Dermis blood vessel endothelial cell (primary cell): ENCODE measurements at places on chromosomes 7 and 10. TPM values are rescaled to one million over a fixed set of nuclear protein-coding genes. Genes with fewer than 3 reads are reported as not detected.

Gene TAS2R3
- 0.74 and 2.0 TPM in 2 replicates for total RNA-seq

Gene ITPRID1
- total RNA-seq = not detected in 2 replicates

- no peak for DNase-seq
Measured at GRCh38 chr7:12923971-12924370, 236.5 kb downstream of the ARL4A start.

DNA sequence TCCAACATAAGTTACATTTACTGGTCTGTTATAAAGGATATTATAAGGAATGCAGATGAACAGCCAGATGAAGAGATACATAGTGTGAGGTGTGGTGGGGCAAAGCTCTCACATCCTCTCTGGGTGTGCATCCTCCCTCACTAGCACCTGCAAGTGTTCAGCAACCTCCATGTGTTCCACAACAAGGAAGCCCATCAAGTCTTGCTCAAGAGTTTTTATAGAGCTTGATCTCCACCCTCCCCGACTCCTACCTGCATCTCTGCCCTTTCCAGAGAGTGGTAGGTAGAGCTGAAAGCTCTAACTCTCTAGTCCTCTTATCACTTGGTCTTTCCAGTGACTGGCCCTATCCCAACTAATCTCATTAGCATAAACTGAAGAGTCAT is 12.5 kb upstream of the GHITM start:
- no peak for DNase-seq

- peak; percentile 38 for DNase-seq
Measured at GRCh38 chr7:140649556-140650205, 9.1 kb upstream of the DENND2A start.

DNA sequence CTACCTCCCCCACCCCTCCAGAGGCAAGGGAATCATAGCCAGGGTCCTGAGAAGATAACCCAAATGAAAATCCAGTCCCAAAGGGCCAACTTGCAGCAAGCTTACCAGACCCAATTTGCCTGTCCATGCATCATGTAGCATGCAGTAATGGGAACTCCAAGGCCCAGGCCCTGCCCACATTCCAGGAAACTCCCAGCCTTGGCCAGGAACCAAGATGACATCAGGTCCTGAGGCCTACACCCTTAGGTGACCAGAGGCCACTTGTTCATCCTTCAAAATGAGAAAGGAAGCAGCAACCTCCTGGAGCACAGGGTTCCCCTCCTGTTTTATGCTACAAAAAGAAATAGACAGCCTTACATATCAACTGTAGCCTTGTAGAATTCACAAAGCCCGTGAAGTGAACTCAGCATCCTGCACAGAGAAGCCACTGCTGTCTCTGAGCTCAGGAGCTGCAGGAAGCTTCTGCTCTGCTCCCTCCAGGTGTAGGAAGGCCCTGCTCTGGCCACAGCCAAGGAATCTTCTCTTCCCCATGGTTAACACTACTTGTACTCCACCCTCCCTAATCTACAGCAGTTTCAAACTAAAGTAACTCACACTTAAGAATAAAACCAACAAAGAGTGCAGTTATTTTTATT is 30.3 kb upstream of the GRB10 start:
- peak; percentile 90 for DNase-seq

- DNase-seq = no peak
Measured at GRCh38 chr7:49780953-49781352, 7.5 kb downstream of the VWC2 start.

- no peak for DNase-seq
Measured at GRCh38 chr7:134449680-134450079, 9.2 kb downstream of the AKR1B1 start.

- DNase-seq = peak; percentile 33
Measured at GRCh38 chr7:77327067-77327931, 88.8 kb downstream of the GSAP start.
